ENCODE measurements at places on chromosomes 11 and 22.

DNA sequence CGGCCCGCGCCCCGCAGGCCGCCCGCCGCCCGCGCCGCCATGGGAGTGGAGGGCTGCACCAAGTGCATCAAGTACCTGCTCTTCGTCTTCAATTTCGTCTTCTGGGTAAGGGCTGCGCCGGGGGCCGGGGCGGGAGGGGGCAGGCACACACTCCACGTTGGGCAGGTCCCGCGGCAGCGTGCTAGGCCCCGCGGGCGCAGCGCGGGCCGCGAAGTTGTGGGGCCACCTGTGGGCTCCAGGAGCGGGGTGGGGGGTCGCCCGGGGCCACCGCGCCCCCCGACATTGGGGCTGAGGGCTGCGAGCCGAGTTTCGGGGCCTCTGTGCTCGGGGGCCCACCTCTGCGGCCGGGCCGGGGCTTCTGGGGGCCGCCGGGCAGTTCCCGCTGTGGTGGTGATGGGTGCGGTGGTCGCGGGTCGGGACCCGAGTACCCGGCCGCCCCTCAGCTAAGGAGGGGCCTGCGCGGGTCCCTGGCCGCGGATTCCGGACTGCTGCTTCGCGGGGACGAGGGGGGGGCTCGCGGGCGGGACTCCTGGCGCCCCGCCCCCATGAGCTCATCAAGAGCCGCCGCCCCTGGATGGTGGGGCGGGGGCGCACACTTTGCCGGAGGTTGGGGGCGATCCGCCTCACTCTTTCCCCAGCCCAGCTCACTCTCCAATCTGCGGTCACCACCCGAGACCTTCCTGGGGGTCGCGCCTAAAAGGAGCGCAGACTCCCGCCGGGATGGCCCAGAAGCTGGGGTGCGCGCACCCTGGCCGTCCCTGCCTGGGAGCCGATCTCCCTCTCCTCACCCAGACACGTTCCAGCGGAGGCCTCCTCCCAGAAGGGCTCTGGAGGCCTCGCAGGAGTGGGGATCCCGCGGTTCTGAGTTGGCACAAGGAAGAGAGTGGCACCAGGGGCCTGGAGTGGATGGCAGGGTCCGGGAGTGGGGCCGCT is 667 bp downstream of the CD81 start:
- peaks cover 4% of the 10 kb centered on the region for H3K27me3 ChIP-seq
- DNase-seq: peak; percentile 59
- peak overlapping the region; percentile 86 for H3K4me3 ChIP-seq
- H3K27ac ChIP-seq: peak overlapping the region; percentile 89
- H3K36me3 ChIP-seq: peaks cover 3% of the 10 kb centered on the region

DNA sequence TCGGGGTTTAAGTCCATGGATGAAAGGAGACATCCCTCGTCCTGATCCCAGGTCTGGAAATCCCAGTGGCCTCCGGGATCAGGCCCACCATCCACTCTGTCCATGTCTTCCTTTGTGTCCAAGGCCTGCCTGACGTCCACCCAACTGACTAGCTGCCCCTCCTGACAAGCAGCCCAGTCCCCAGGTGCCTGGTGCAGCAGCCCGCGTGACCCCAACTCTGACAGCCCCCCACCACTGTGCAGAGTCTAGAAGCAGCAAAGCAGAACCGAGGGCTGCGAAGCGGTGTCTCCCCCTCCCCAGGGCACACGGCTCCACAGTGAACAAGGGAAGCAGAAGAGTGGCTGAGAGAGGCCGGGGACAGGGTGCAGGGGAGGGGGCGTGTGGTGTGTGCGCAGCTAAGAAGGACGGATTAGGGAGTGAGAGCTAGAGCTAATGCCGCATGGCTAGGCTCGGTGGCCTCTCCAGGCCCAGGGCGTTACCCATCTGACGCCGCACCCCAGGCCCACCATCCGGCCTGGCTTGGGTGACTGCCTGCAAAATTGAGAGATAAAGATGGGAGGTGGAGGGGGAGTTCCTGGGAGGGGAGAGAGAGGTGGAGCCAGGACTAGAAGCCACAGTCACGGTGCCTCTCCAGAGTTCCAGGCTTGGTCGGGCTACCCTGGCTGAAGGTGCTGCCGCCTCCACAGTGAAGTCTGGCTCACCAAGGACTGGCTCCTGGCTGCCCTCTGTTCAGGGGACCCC is 16.6 kb upstream of the BAIAP2L2 start:
- no peak overlapping the region for H3K27ac ChIP-seq
- no peak overlapping the region for H3K4me3 ChIP-seq
- H3K4me1 ChIP-seq: peaks cover 5% of the 10 kb centered on the region
- no peaks in the 10 kb centered on the region for H3K36me3 ChIP-seq
- no peak for DNase-seq

DNA sequence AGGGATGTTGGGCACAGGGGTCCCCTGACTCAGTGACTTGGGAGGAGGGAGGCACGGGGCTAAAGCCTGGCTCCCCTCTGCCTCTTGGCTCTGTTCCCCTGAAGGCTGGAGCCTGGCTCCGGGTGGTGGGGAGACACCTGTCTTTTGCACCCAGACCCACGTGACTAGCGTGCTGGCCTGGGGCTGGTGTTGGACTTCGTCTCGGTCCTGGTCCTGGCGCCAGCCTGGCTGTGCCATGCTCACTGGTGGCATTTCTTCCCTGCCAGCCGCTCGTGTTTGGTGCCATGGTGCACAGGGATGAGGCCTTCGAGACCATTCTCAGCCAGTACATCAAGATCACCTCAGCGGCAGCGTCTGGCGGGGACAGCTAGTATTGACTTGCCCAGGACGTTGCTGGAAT is 56.7 kb downstream of the GRAMD4 start:
- H3K4me3 ChIP-seq: no peak overlapping the region
- peaks cover 16% of the 10 kb centered on the region for H3K4me1 ChIP-seq
- no peak for DNase-seq
- no peak overlapping the region for H3K27ac ChIP-seq
- H3K36me3 ChIP-seq: peaks cover 6% of the 10 kb centered on the region

DNA sequence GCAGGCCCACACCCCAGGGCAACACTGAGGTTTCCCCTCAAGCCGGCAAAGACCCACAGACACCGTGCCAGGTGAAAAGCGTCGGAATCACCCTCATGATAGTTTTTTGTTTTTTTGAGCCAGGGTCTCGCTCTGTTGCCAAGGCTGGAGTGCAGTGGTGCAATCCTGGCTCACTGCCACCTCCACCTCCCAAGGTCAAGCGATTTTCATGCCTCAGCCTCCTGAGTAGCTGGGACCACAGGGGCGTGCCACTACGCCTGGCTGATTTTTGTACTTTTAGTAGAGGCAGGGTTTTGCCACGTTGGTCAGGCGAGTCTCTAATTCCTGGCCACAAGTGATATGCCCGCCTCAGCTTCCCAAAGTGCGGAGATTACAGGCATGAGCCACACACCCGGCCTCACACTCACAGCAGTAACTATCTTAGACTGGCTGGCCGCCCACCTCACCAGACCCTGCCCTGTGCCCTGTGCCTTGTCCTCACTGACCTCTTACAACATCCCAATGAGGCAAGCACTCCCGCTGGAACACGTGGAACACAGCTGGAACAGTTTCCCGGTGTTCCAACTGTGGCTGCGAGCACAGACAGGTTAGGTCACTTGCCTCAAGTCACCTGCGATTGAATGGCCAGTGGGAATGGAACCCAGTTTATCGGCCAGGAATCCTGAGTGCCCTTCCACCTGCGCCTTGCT is 21.1 kb downstream of the LRRC10B start:
- no peaks in the 10 kb centered on the region for H3K4me1 ChIP-seq
- H3K4me3 ChIP-seq: no peak overlapping the region
- no peaks in the 10 kb centered on the region for H3K36me3 ChIP-seq
- H3K27me3 ChIP-seq: peaks cover 3% of the 10 kb centered on the region
- no peak overlapping the region for H3K27ac ChIP-seq

DNA sequence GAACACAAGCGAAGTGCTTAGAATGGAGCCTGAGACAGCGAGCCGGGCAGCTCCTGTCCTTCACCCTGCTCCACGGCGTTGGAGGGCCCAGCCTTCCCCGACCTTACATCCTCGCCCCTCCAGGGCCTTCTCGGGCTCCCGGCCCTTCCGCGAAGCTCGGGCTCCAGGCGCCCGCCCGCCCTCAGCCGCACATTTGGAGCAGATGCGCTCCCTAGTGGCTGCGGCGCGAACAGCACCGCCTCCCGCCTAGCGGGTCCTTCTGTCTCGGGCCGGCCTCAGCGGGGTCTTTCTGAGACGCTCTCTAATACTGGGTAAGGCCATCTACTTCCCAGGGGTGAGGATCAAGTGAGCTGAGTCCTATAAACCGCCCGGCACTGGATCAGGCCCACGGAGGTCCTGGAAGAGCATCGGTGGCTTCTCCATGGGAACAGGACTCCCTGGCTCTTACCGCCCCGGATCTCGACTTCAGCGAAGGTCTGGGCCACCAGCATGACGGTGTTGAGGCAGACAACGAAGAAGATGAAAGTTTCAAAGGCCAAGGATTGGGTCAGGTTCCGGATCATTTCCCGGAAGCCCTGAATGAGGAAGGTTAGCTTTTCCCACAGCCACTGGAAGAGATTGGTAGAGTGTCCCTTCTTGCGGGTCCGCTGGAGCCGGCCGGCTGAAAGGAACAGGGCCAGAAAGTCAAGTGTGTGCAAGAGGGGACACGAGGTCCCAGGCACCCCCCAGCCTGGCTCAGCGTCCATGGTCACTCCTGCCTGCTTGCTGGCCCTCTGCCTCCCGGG is 3.7 kb downstream of the CATSPER1 start:
- H3K27ac ChIP-seq: no peak overlapping the region
- peak; percentile 71 for DNase-seq
- peaks cover 11% of the 10 kb centered on the region for H3K4me1 ChIP-seq
- peak overlapping the region; percentile 57 for H3K4me3 ChIP-seq

GRCh38 chr22:49887702-49888101 is 30.5 kb downstream of the ALG12 start:
- H3K27ac ChIP-seq: no peak overlapping the region
- no peak overlapping the region for H3K4me3 ChIP-seq
- H3K4me1 ChIP-seq: peaks cover 6% of the 10 kb centered on the region
- DNase-seq: no peak
- H3K27me3 ChIP-seq: no peaks in the 10 kb centered on the region
- peaks cover 66% of the 10 kb centered on the region for H3K36me3 ChIP-seq

All from T-helper 2 cell treated with Interferon-gamma antibody and Interleukin-4, amounts not matched to agents 5 μg/mL and 100 μg/mL, for 36 hours (primary cell).